ENCODE measurements at places on chromosomes 2 and 18. TPM values are rescaled to one million over a fixed set of nuclear protein-coding genes. Genes with fewer than 3 reads are reported as not detected.

The CDKL4 gene
- total RNA-seq: not detected

The STPG4 gene
- total RNA-seq: 6.5 TPM

DNA sequence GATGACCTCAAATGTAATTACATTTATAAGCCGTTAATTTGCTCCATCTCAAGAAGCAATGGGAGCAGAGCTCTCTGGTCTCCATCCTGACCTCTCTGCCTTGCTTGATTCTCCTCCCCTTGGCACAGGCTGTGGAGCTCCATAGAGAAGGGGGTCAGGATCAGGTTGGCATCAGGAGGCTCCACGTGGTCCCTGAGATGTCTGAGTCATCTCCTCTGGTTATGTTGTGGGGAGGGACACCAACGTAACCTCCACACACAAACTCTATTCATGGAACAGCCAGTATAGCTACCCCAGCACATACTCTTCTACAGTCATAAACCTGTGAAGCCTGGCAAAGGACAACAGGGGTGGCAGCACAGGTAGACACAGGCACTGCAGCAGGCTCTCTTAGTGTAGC is 29.0 kb downstream of the TRABD2A start:
- DNase-seq: no peak
- no peak overlapping the region for H3K4me3 ChIP-seq
- H3K36me3 ChIP-seq: no peaks in the 10 kb centered on the region
- peaks cover 54% of the 10 kb centered on the region for H3K27me3 ChIP-seq

GRCh38 chr18:10320791-10321190 is 133.6 kb upstream of the APCDD1 start:
- DNase-seq: no peak
- H3K36me3 ChIP-seq: no peaks in the 10 kb centered on the region
- no peak overlapping the region for H3K4me3 ChIP-seq

GRCh38 chr2:29314816-29315571 is 199.8 kb downstream of the CLIP4 start:
- no peaks in the 10 kb centered on the region for H3K4me1 ChIP-seq
- H3K4me3 ChIP-seq: no peak overlapping the region
- peaks cover 95% of the 10 kb centered on the region for H3K27me3 ChIP-seq
- H3K27ac ChIP-seq: no peak overlapping the region

DNA sequence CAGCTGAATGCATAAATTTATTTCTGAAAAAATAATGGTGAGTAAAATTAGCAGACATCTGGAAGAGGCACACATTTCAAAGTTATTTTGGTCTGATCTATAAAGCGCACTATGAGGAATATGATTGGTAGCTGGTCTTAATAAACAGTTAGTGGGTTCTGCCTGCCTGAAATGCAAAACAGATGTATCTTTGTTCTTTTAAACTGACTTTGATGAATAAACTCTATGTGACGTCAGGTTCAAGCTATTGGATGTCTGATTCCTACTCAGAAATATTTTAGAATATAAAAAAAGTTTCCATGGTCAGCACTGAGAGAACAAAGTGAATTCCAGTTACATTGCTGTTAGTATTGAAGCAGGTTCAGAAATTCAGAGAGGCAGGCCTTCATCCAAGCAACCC is 136.4 kb downstream of the TPGS2 start:
- H3K4me3 ChIP-seq: no peak overlapping the region
- no peak for DNase-seq
- H3K27me3 ChIP-seq: no peaks in the 10 kb centered on the region
- H3K4me1 ChIP-seq: peaks cover 5% of the 10 kb centered on the region
- no peak overlapping the region for H3K27ac ChIP-seq

DNA sequence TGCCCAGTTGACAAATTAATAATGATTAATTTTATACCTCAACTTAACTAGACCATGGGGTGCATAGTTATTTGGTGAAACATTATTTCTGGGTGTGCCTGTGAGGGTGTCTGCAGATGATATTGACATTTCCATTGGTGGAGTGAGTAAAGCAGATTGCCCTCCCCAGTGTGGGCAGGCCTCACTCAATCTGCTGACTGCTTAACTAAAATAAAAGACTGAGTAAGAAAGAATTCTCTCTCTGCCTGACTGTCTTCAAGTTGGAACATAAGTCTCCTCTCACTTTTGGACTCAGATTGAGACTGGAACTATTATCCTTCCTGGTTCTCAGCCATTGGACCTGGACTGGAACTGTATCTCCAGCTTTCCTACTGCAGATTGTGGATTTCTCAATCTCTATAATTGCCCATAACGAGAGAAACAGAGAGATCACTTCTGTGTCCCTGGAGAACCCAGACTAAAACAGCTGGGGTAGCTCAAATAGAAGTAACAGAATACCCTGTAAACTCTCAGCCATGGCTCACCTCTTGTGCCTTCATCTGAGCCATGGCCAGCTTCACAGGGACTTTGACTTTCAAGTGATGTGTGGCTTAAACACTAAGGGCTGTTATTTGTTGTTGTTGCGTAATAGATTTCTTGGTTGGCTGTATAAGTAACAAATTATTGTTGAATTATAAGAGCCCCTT is 575.3 kb upstream of the RAB6C start:
- 0 out of 2 replicates have a peak, but pooled peaks cover 3% of the 10 kb centered on the region for H3K27me3 ChIP-seq
- H3K4me1 ChIP-seq: no peaks in the 10 kb centered on the region
- DNase-seq: no peak
- no peak overlapping the region for H3K4me3 ChIP-seq

DNA sequence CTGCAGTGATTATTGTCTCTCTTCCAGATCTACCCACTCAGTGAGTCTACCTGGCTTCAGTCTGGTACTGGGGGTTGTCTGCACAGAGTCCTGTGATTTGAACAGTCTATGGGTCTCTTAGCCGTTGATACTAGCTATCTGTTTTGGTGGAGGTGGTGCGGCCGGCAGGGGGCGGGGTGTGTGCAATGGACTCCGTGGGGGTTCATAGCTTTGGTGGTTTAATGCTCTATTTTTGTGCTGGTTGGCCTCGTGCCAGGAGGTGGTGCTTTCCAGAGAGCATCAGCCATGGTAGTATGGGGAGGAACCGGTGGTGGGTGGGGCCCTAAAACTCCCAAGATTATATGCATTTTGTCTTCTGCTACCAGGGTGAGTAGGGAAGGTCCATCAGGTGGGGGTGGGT is 1120.1 kb upstream of the FAM98A start:
- no peaks in the 10 kb centered on the region for H3K27me3 ChIP-seq
- no peak for DNase-seq

DNA sequence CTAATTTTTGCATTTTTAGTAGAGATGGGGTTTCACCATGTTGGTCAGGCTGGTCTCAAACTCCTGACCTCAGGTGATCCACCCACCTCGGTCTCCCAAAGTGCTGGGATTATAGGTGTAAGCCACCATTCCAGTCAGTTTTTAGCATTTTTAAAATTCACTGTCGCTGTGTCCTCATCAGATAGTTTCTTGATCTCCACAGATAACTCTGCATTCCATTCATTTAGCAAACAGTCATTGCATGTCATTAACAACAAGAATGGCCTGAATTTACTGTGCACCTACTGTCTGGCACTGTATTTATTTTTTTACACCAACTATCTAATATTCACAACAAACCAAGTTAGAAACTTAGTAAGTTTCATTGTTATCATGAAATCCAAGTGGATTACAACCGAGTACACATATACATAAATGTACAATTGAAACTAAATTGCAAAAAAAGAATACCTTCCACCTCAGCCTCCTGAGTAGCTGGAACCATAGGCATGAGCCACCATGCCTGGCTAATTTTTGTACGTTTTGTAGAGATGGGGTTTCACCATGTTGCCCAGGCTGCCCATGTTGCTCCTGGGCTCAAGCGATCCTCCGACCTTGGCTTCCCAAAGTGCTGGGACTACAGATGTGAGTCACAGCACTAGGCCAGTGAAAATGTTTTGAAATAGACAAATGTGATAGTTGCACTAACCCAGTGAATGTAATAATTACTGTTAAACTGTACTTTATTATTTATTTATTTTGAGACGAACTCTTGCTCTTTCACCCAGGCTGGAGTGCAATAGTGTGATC is 4.3 kb downstream of the MCEE start:
- no peaks in the 10 kb centered on the region for H3K36me3 ChIP-seq
- no peaks in the 10 kb centered on the region for H3K27me3 ChIP-seq
- H3K27ac ChIP-seq: no peak overlapping the region
- H3K4me1 ChIP-seq: peaks cover 25% of the 10 kb centered on the region
